ENCODE measurements at places on chromosomes 1 and 21.

GRCh38 chr1:34759503-34760357 lies at the start of gene GJB4:
GJB4 (plus strand) TSS chr1:34759740; CDS start chr1:34761255, 1,515 bp downstream.
- no peak for DNase-seq

DNA sequence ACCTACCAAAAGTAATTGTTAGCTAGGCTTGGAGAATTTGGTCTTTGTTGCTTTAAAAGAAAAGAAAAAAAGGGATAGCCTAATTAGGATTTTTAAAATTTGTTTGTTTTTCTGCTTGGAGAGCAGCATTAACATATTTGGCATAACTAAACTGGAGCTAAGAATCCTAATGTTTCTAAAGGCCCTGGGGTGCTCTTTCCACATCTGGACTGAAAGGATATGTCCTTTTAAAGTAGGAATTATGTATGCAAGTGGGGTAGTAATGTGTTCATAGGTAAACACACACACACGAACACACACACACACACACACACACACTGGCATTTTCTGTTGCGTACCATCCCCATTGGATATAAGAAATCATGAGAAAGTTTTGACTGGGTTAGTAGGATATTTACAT lies 113.9 kb downstream of the KCTD3 start:
- DNase-seq = no peak

- no peak for DNase-seq
Measured at GRCh38 chr1:32321712-32322291, 14.2 kb downstream of the MARCKSL1 start.

GRCh38 chr21:38506661-38507281 lies 8.5 kb upstream of the ERG start:
- no peak for DNase-seq

- no peak for DNase-seq
Measured at GRCh38 chr1:9351654-9352271, 59.1 kb downstream of the SPSB1 start.

GRCh38 chr1:85830837-85831236 lies 122.6 kb upstream of the ZNHIT6 start:
- no peak for DNase-seq

DNA sequence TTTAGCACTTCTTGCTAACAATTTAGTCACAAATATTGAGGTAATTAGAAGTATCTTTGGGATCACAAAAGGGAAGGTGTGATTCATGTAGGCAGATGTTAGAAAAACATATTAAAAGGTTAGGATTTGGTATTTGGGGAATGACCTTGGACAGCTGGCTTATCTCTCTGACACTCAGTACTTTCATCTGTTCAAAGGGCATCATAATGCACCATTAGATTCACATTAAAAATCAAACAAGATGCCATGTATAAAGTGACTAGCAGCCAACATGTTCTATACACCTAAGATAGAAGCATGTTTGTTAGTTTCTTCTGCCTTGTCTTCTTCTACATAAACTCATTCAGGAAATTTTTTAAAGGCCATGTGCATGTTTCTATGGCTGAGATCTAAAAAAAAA lies 56.5 kb upstream of the ESRRG start:
- DNase-seq = no peak

- DNase-seq = no peak
Measured at GRCh38 chr1:177043597-177043996, 120.9 kb downstream of the ASTN1 start.

DNA sequence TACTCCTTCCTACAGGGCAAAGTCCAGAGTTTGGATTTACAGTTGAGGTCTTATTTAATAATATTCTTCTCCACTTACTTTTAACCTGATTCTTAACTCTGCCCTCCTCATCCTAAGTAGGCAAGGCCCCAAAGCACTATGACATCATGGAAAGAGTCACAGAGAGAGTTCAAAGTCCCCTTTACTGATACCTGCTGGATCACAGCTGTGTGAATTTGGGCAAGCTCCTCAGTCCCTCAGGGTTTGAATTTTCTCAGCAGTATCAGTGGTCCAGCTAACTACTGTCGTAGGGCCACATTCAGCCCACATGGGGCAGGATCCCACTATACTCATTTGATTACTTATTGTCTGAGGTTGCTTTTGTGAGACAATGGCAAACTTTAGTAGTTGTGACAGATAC lies 16.0 kb downstream of the TYW3 start:
- DNase-seq = no peak

DNA sequence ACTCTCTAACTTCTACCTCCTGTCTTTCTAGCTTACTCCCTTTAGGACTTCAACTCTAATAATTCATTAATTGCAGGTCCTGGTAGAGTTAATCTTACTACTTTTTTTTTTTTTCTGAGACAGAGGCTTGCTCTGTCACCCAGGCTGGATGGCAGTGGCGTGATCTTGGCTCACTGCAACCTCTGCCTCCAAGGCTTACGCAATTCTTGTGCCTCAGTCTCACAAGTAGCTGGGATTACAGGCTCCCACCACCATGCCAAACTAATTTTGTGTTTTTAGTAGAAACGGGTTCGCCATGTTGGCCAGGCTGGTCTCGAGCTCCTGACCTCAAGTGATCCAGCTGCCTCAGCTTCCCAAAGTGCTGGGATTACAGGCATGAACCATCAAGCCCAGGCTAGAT lies 15.7 kb downstream of the BTBD8 start:
- DNase-seq = no peak

DNA sequence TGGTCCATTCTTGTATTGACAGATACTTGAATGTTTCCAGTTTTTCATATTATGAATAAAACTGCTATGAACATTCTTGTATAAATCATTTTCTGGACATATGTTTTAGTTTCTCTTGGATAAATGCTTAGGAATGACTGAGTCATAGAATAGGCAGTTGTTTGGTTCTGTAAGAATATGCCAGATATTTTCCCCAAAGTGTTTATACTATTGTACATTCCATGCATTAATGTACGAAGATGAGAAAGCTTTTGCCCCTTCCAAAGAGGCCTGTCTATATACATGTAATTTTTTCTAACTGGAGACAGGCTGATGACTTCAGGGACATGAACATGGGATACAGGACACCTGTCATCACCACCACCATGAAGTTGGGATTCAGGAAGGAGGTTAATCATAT lies 11.3 kb downstream of the NBPF3 start:
- no peak for DNase-seq

DNA sequence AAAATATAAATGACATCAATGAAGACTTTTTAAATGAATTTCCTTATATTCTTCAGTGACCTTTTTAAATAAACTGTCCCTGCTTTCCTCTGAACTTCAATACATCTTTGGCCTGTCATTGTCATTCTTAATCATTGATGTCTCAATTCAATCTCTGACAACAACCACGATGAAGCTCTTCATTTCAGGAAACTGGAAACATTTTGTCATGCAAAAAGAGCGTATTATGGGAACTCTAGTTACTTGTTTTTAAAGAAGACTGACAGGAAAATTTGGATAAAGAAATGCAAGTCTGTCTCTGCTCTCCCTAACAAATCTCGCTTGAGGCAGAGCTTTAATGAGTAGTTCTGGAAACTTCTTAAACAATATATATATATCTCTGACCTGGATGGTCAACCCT lies 535.8 kb upstream of the ADGRL2 start:
- no peak for DNase-seq

GRCh38 chr1:41427122-41427913 lies 57.2 kb downstream of the EDN2 start:
- no peak for DNase-seq

GRCh38 chr1:16302709-16303627 lies 49.3 kb downstream of the FBXO42 start:
- DNase-seq = no peak

DNA sequence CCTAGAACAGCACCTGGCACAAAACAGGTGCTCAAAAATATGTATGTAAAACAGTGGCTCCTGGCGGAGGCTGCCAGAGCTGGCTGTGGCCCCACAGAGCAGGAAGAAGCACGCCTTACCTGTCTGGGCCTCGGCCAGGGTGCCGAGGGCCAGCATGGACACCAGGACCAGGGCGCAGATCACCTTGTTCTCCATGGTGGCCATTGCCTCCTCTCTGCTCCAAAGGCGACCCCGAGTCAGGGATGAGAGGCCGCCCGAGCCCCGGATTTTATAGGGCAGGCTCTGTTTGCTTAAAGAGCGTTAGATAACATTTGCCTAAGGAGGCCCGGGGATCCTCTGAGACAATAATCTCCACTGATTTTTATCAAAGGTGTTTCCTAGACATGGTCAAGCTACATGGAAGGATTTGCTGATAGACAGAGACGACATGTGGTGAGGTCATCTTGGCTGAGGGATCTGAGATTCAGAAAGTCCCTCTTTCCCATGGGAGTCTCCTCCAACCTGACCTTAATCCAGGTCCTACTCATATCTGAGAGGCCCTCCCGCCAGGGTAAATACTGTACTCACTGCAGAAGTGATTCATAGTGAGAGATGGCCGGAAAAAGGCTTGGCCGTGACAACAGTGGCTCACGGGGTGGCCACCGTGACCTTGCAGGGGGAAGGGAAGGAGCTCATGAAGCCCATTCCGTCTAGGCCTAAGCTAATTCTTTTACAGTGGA lies at the start of gene TFF1:
TSS of gene TFF1 (minus strand) at position 244 of the 719 bp plus-strand sequence. CDS start at position 204, 40 bp downstream.
- no peak for DNase-seq

- DNase-seq = no peak
Measured at GRCh38 chr1:235513495-235514366, 9.5 kb upstream of the B3GALNT2 start.

- no peak for DNase-seq
Measured at GRCh38 chr1:167720965-167721616, 691 bp upstream of the MPZL1 start.

All from NK-92 treated with Interleukin-12 subunit alpha and Interleukin-12 subunit beta, amount 100 ng/mL, for 24 hours (cell line).